ENCODE measurements at places on chromosomes 2 and 18.

DNA sequence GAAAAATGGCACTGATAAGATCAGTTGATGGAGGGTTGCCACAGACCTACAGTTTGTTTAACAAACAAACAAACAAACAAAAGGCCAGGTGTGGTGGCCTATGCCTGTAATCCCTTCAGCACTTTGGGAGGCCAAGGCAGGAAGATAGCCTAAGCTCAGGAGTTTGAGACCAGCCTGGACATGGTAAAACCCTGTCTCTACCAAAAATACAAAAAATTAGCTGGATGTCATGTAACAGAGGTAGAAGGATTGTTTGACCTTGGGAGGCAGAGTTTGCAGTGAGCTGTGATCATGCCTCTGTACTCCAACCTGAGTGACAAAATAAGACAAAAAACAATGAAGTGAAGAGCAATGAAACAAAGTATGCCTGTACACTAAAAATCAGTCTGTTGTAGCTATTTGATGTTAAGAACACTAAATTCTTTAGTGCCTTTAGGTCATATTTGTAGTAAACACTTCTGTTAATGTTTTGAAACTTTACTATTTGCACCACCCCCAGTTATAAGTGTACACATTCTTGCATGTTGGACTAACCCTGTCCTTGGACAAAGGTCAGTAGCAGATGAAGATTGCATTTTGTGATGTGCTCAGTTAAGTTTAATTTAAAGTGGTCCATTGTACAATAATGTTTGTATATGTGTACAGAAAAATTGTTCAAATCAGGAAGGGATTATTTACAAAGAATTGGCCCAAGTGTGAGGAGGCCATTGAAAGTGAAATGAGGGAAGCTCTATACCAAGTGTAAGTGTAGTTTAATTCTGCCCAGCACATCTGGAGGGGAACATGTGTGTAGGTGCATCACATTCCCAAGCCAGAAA lies 73.9 kb downstream of the KYNU start:
- no peak for DNase-seq

- DNase-seq: no peak
Observed at GRCh38 chr2:223243233-223243632, 191.2 kb downstream of the KCNE4 start.

DNA sequence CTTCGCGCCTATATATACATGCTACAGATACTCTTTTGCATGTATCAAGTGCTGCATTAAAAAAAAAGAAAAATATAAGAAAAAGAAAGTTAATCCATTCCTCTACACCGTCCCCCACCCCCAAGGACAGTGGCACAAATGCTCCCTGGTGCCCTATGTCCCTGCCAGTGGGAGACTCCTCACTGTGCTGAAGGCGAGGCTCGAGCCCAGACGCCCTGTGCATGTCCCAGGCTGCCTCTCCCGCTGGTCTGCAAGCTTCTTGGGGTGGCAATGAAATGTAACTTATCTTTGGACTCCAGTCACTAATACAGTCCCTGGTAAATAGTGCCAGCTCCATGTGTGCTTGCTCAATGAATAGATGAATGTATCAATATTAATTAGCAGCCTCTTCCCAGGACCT lies 185.6 kb upstream of the SMAD2 start:
- no peak for DNase-seq

GRCh38 chr2:11534746-11535484 lies 1.1 kb downstream of the GREB1 start:
- DNase-seq: no peak

- no peak for DNase-seq
Observed at GRCh38 chr2:128437204-128437565, 118.5 kb upstream of the HS6ST1 start.

DNA sequence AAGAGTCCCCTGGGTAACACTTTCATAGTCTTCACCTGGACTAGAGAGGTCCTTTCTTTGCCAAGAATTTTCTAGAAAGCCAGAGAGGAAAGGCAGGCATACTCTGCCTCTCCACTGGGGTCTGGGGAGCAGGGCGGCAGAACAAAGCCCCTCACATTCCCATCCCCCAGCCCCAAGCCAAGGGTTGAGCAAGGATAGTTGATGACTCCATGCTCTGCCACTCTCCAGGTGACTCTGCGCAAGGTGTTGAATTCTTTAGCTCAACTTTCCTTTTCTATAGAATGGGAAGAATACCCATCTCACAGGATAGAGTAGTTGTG lies 2.9 kb upstream of the GDF7 start:
- no peak for DNase-seq

- DNase-seq: no peak
Observed at GRCh38 chr2:105442721-105443120, 43.9 kb upstream of the FHL2 start.

DNA sequence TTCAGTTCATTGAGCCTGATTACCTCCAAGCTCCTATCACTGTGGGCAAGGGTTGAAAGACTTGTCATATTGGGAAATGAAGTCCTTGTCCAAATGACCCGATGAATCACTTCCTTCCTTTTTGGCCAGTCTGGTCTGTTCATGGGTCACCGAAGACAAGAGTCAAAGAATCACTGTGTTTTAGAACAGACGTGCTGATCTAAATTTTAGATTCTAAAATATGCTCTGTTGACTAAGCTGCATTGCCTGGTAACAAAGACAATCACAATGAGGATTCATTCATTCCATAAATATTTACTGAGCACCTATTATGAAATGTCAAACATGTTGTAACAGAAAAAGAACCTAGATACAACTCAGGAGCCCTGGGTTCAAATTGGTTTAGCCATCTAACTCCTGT lies 99.4 kb upstream of the RND3 start:
- DNase-seq: no peak

- no peak for DNase-seq
Observed at GRCh38 chr2:55112229-55113031, 62.2 kb upstream of the RTN4 start.
